Glutamatergic neuron (in vitro differentiated cells): ENCODE measurements at places on chromosomes 3 and 15. TPM values are rescaled to one million over a fixed set of nuclear protein-coding genes. Genes with fewer than 3 reads are reported as not detected.

DNA sequence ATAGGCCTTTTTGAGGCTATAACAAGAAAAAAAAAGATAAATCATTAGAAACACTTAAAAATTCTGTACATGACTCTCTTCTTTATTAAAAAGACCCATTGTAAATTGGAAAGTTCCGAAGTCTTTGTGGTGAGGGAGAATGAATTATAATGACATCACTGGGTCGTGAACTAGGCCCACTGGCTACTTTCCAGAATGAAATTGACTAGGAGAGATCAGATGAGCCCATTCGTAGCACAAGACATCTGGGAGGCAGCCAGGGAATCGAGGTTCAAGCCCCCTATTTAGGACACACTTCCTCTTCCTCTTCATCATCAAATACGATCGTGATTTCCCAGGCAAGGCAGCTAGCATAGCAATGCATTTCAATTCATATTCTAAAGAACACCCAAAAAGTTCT, 889.8 kb upstream of the NR2F2 start:
- DNase-seq, result no peak

DNA sequence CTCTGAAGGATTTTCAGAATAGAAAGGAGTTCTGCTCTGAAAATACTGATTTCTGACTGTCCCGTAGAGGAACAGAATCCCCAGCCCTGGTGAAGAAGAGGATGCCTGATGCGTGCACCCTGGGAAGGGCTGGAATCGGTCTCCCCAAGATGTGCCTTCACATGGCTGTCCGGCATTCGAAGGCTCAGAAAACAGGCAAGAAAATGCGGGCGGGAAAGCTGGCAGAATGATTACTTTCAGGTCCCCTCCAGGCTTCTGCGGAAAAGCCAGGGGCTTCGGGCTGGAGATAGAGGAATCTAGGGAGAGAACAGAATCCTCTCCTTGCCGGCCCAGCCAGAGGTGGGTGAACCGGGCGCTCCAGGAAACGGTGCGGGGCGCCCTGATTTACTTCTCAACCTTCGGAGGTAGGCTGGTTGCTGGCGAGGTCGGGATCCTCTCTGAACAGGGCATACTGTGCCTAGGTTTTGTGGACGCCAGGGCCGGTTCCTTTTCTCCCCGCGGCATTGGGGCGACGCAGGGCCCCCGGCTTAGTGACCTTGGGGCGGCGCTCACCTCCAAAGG, 2.5 kb downstream of the FOXL2NB start:
- no peak for DNase-seq

DNA sequence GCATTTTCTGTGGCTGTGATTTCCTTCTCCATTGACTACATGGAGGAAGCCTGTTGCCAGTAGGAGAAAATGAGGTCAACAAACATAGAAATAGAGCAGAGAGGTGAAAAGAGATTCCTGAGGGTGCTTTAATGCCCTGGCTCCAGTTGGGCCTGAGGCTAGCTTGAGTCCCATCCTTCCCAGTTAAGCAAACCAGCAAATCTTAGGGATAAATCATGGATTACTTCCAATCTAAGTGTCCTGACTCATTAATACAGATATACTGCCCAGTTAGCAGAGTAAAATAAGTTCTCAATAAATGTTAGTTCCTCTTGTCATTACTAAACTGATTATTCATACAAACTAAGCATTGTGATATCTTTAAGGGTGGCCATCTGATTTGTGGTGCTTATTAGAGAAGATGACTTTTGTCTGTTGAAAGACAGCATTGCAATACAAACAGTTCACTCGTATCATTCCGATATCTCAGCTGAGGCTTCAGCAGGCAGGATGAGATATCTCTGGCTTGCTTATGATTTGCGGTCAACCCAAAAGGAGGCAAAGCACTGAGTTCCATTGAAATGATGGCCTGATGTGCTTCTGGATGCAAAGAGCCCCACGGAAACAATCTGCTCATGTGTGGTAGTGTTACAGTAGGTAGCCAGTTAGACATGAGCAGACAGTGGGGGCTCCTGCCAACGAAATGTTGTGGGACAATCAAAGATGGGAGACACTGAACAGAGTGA, 6.6 kb upstream of the STARD5 start:
- DNase-seq, result no peak

The TMC3 gene
- total RNA-seq, result not detected

DNA sequence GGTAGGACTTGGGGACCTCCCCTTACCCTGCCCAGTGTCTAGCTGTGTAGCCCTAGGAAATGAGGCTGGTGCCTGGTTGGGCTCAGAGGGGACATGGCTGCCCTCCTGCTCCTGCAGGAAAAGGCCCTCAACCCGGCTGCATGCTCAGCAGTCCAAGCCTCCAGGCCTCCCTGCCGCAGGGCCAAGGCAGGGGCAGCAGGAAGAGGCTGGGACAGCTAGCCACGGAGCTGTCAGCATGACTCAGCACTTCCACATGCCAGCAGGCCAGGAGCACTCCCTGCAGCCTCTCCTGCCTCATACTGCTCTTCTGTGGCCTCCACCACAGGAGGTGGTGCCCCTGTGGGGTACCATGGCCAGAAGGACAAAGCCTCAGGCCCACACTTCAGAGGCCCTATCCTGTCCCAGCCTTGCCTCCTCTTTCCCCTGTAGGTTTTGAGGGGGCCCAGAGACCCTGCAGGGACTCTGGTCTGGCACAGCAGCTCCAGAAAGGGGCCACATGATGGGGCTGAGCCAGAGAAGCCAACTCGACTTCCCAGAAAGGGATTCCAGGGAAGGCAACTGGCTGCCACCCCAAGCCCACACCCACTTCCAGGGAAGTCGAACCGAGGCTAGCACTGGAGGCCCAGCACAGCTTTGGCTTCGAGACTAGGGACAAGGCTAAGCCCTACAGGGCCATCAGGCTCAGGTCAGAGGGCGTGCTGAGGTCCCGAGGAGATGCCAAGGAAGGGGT, 19.5 kb downstream of the TKT start:
- DNase-seq, result no peak

DNA sequence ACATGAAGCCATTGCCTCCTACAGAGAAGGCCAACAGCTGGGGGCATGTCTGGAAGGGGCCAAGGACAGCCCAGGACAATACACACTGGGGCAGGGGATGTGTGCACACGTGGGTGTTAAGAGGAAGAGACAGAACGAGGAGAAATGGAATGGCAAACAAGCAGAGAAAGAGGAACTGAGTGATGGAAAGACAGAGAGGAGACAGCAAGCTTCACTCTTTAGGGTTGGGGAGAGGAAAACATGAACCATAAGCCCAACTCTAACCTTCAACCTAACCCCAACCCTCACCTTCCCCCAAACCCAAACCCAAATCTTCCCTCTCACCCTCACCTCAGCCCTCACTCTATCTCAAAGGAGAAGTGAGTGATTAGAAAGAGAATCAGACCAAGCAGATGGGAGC, 11.9 kb upstream of the PARL start:
- no peak for DNase-seq

The ROPN1 gene
- total RNA-seq, result not detected

DNA sequence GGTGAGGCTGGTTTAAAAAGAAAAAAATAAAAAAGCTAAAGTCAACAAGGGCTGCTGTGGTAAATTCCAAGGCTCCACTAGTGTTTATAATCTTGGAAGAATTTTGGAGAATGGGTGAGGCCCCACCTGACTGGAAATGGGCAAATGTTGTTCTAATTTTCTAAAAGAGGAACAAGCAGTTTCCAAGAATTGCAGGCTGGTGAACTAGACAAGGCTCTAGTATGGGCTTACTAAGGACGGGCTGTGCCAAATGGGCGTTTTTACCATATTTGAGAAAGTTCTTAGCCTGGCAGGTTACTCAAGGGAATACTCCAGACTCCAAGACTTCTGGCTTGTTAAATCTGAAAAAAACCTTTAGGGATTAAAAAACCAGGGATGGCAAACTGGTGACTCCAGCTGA, 67.0 kb upstream of the ABHD2 start:
- no peak for DNase-seq

DNA sequence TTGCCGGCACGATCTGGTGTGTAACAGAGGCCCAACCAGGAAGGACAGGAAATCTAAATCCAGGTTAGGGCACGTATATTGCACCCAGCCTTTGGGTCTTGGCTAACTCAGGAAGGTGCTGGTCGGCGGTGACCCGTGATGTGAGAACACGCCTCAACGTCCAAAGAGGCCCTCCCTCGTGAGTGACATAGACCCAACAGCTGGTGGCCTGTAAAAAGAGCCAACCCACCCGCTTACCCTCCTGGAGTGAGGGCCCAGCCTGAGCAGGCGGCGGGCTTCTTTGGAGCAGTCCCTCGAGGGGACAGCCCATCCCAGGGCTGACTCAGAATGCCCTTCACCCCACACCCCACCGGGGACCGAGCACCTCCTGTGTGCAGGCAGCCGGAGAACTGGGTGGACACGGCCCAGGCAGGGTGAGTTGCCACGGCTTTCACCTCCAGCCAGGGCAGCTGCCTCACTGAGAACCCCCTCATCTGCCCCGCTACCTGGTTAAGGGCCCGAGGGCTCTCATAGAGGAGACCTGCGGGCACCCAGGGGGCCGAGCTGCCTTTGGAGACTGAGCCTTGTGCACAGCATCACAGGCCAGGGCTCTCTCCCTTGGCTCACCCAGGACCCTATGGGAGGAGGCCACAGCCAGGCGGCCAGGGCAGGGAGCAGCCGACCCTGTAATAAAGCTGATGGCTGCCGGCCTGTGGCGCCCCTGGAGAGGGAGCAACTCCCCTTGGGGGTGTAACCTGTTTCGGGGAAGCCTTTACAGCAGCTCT, 41.8 kb downstream of the ZNF710 start:
- no peak for DNase-seq

The FBLN2 gene
- 2.1 TPM for total RNA-seq

GRCh38 chr3:183807209-183807728, 18.1 kb downstream of the MAP6D1 start:
- DNase-seq, result no peak

DNA sequence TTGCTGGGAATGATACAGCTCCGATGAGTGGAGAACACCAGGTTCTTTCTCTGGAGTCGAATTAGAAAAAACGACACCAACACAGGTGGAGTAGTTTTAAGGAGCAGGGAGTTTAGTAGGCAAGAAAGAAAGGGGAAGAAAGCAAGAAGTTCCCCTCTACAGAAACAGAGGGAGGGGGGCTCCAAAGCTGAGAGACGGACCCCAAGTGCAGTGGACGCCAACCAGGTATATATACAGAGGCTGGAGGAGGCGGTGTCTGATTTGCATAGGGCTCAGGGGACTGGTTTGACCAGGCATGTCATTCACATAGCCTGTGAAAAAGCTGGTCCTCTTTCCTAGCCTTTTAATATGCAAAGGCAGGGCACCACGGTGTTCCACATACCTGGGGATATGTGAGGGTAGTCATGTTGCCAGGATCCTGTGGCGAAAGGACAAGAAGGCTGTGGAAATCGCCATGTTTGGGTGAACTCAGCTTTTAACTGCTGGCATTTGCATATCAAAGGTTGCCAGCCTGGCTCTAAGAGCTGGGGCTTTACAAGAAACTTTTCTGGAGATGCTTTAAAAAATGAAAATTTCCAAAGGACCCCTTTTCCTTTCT, 887.4 kb upstream of the EPHA6 start:
- DNase-seq, result no peak

- DNase-seq, result no peak
Measured at GRCh38 chr3:188150982-188151381, 3.0 kb upstream of the LPP start.

The HHATL gene
- 7.6 TPM for total RNA-seq

DNA sequence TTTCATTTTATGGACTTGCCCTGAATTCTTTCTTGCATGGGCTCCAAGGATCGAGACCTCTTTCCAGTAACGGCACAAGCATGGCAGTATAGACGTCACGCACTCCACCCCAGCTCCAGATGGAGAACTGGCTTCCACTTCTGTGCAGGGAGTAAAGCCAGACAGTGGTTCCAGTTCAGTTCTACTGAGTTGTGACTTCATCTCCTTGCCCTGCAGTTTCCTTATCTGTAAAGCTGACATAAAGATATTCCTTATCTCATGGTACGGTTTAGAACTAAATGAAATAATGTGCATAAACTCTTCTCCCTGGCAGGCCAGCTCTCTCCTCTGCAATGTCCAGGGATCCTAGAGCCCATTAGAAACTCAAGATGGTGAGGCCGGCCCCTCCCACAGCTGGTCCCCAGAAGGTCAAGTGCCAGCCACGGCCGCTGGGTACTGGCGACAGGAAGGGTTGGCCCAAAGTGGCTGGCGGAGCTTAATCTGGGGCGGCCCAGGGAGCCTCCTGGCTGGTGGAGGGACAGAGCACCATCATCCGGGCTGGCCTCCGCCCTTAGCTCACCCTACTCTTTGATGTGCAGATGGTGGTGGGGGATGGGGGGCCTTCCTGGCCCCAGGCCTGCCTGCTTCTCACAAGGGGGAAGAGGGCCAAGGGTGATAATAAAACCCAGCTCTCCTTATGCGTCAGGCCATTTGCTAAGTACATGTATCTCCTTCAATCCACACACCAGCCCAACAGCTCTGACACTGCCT, 7.2 kb downstream of the MESP2 start:
- no peak for DNase-seq

- no peak for DNase-seq
Measured at GRCh38 chr3:72848703-72849081, 447 bp upstream of the SHQ1 start.

- no peak for DNase-seq
Measured at GRCh38 chr15:96585484-96586386, 255.2 kb downstream of the NR2F2 start.

DNA sequence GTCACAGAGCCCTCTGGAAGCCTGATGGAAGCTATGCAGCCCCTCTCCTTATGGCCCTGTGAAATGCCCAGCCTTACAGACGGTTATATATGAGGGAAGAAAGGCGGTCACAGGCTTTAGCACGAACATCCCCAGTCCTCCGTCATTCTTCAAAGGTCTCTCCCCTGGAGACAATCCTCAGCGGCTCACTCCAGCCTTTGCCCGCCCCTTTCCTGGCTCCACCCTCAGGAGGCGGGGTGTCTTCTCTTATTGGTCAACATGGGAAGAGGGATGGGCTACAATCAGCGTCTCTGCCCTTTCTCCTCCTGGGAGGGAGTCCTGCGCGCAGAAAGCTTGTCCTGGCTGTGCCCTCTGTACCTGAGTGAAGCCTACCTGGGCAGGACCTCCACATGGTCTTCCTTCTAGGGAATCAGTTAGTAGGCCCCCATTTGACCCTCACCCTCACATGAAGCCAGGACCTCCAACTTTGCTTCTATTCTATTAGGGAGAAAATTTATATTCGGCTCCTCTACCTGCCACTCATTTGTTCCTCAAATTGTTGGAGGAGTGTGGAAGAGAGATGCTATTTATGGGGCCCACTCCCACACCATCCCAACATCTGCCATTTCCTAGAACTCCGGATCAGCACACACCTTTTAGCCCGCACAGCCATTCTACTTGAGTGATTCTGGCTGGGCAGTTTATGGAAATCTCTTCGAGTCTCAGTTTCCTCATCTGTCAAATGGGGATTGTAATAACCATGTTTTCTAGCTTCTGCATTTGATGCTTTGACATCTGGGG, 112.9 kb upstream of the SLC6A11 start:
- DNase-seq, result peak; percentile 79
